ENCODE measurements at places on chromosomes 2 and 18. TPM values are rescaled to one million over a fixed set of nuclear protein-coding genes. Genes with fewer than 3 reads are reported as not detected.

The MOCOS gene
- 0.10 TPM for polyA plus RNA-seq

The IL37 gene
- polyA plus RNA-seq = not detected

- H3K27ac ChIP-seq = no peak overlapping the region
- H3K4me1 ChIP-seq = no peaks in the 10 kb centered on the region
- DNase-seq = no peak
- no peaks in the 10 kb centered on the region for H3K36me3 ChIP-seq
Measured at GRCh38 chr2:46803911-46804670, 111.5 kb downstream of the MCFD2 start.

- no peak overlapping the region for H3K27ac ChIP-seq
- DNase-seq = no peak
- H3K36me3 ChIP-seq = peaks cover 7% of the 10 kb centered on the region
- H3K27me3 ChIP-seq = peaks cover 7% of the 10 kb centered on the region
Measured at GRCh38 chr2:241514986-241515737, 6.8 kb upstream of the STK25 start.

DNA sequence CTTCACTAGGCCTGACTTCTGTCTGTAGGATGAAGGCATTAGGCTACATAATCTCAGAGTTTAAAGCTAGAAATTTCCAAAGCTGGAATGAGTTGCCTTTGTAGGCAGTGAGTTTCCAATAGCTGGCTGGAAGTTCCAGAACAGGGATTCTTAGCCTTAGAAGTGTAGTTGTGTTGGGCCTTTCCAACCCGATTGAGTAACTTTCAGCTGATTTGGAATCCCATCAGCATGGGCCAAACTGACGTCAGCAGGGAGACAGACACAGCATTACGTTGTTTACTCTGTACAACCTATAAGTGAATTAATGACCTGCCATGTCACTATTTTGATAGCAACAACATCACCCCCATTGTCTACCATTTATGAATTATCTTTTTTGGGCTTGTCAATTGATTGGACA is 56.9 kb downstream of the SETBP1 start:
- H3K36me3 ChIP-seq = peaks cover 4% of the 10 kb centered on the region
- peaks cover 22% of the 10 kb centered on the region for H3K4me1 ChIP-seq
- DNase-seq = no peak
- H3K27me3 ChIP-seq = no peaks in the 10 kb centered on the region
- no peak overlapping the region for H3K4me3 ChIP-seq

GRCh38 chr2:147177071-147177857 is 667.6 kb upstream of the ACVR2A start:
- H3K4me1 ChIP-seq = no peaks in the 10 kb centered on the region
- no peak overlapping the region for H3K27ac ChIP-seq
- no peaks in the 10 kb centered on the region for H3K27me3 ChIP-seq
- H3K36me3 ChIP-seq = no peaks in the 10 kb centered on the region

DNA sequence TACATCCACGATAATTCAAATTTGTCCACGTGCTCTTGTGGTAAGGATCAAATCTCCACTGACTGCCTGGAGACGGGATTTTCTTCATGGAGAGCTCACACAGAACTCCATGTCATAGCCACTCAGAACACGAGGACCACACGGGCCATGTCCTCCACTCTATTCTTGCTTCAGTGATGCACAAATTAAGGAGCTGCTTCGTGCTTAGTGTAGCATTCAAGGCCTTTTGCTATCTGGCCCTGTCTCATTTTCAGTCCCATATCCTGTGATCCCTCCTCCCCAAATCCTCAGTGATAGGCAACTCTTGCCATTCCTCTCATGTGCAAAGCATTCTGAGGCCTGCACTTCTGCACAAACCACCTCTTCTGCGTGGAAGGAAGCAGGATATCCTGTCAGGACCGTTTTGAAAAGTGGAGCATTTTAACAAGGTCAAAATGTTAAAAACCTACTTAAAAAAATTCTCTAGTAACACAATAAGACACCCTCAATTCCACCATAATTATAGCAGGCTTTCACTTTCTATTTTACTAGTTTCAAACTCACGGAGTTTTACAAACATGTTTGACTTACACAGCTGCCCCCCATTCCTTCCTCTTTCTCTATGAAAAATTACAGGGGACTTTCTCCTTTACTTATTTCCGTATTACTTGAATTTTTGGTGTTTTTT is 35.2 kb downstream of the ST3GAL5 start:
- no peaks in the 10 kb centered on the region for H3K27me3 ChIP-seq
- H3K27ac ChIP-seq = peak overlapping the region; percentile 85
- H3K4me3 ChIP-seq = no peak overlapping the region
- H3K4me1 ChIP-seq = peaks cover 15% of the 10 kb centered on the region
- peaks cover 41% of the 10 kb centered on the region for H3K36me3 ChIP-seq

- no peak for DNase-seq
- peaks cover 7% of the 10 kb centered on the region for H3K27me3 ChIP-seq
- no peaks in the 10 kb centered on the region for H3K4me1 ChIP-seq
- H3K27ac ChIP-seq = no peak overlapping the region
- H3K36me3 ChIP-seq = no peaks in the 10 kb centered on the region
Measured at GRCh38 chr2:239649309-239649708, 248.5 kb upstream of the HDAC4 start.

- H3K4me3 ChIP-seq = no peak overlapping the region
- H3K36me3 ChIP-seq = no peaks in the 10 kb centered on the region
- peaks cover 27% of the 10 kb centered on the region for H3K4me1 ChIP-seq
- no peak for DNase-seq
- H3K27me3 ChIP-seq = peaks cover 48% of the 10 kb centered on the region
Measured at GRCh38 chr18:79801217-79801616, 3.5 kb downstream of the KCNG2 start.

GRCh38 chr2:180991361-180991760 is 11.0 kb downstream of the UBE2E3 start:
- H3K36me3 ChIP-seq = peaks cover 2% of the 10 kb centered on the region
- no peak overlapping the region for H3K4me3 ChIP-seq
- H3K27me3 ChIP-seq = no peaks in the 10 kb centered on the region
- H3K27ac ChIP-seq = no peak overlapping the region

The INPP5D gene
- polyA plus RNA-seq = 6.4 TPM

- peaks cover 39% of the 10 kb centered on the region for H3K4me1 ChIP-seq
- H3K27me3 ChIP-seq = no peaks in the 10 kb centered on the region
- peak; percentile 85 for DNase-seq
Measured at GRCh38 chr2:46878886-46879285, 36.7 kb downstream of the MCFD2 start.

The SERPINB7 gene
- not detected for polyA plus RNA-seq

The CD8B gene
- 0.19 TPM for polyA plus RNA-seq

The ACMSD gene
- polyA plus RNA-seq = 0.68 TPM

The TXNDC2 gene
- polyA plus RNA-seq = 0.09 TPM

DNA sequence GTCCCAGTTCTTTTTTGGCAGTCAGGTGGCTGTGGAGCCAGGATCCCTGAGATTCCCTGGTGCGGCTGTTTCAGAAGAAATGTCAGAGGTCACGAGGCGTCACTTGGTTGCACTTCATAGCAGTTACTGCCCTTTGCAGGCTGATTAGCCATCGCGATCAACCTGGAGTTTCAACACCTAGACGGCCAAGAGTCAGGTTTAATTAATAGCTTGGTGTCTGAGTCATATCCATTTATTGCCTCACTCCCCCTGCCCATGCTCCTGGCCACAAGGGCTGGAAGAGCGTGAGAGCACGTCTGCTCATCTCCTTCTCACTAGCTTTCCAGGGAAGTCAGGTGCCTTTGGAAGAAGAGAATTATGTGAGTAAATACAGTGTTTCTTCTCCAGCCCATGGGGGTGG is 552.3 kb downstream of the TSN start:
- no peak for DNase-seq
- H3K27ac ChIP-seq = no peak overlapping the region
- no peaks in the 10 kb centered on the region for H3K4me1 ChIP-seq

- no peak overlapping the region for H3K4me3 ChIP-seq
- H3K4me1 ChIP-seq = peaks cover 36% of the 10 kb centered on the region
- H3K27me3 ChIP-seq = no peaks in the 10 kb centered on the region
- peaks cover 24% of the 10 kb centered on the region for H3K36me3 ChIP-seq
Measured at GRCh38 chr2:240570531-240571313, 2.4 kb downstream of the RNPEPL1 start.

The NFU1 gene
- 46.8 TPM for polyA plus RNA-seq

GRCh38 chr18:23587220-23587642 is 925 bp upstream of the NPC1 start:
- no peak overlapping the region for H3K27ac ChIP-seq
- DNase-seq = no peak
- peaks cover 5% of the 10 kb centered on the region for H3K27me3 ChIP-seq

GRCh38 chr2:173271825-173272224 is 82.8 kb upstream of the CDCA7 start:
- H3K4me3 ChIP-seq = no peak overlapping the region
- H3K27me3 ChIP-seq = no peaks in the 10 kb centered on the region
- H3K27ac ChIP-seq = no peak overlapping the region
- no peak for DNase-seq

The RNPEPL1 gene
- 32.0 TPM for polyA plus RNA-seq

- peak; percentile 92 for DNase-seq
- H3K36me3 ChIP-seq = peaks cover 5% of the 10 kb centered on the region
- peak overlapping the region; percentile 77 for H3K4me3 ChIP-seq
- H3K27ac ChIP-seq = peak overlapping the region; percentile 94
- peaks cover 71% of the 10 kb centered on the region for H3K27me3 ChIP-seq
Measured at GRCh38 chr2:176136374-176137251, 7.1 kb downstream of the HOXD8 start.

The RGPD4 gene
- 0.04 TPM for polyA plus RNA-seq

The ANKRD30BL gene
- 0.05 TPM for polyA plus RNA-seq

The ASAP2 gene
- 14.4 TPM for polyA plus RNA-seq

GRCh38 chr2:227407591-227408151 is 19.9 kb upstream of the SCYGR1 start:
- no peaks in the 10 kb centered on the region for H3K36me3 ChIP-seq
- DNase-seq = peak; percentile 51
- peaks cover 19% of the 10 kb centered on the region for H3K4me1 ChIP-seq
- H3K27ac ChIP-seq = no peak overlapping the region

DNA sequence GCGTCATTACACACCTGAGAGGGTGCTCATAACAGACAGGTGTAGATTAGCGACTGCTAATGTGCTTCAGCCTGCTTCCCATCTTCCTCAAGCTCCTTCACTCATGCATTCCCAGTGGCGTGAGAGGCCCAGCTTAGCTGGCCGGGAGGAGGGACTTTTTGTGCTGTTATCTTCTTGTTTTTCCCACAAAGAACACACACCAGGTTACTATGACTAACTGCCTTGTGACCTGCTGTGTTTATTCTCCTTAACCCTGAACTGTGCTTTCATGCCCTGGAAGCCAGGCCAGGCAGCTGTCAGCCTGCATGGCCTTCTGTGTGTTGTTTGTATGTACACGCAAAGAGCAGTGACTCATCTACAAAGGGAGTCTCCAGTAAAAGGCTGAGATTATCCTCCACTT is 143.8 kb downstream of the PIEZO2 start:
- peaks cover 9% of the 10 kb centered on the region for H3K4me1 ChIP-seq
- peak; percentile 44 for DNase-seq
- no peak overlapping the region for H3K4me3 ChIP-seq
- no peak overlapping the region for H3K27ac ChIP-seq

Measured in muscle of leg (tissue), 16 donors.